ENCODE measurements at places on chromosomes 12 and 14.

GRCh38 chr14:106024983-106025604 lies 498.7 kb downstream of the TMEM121 start:
- no peak for DNase-seq

DNA sequence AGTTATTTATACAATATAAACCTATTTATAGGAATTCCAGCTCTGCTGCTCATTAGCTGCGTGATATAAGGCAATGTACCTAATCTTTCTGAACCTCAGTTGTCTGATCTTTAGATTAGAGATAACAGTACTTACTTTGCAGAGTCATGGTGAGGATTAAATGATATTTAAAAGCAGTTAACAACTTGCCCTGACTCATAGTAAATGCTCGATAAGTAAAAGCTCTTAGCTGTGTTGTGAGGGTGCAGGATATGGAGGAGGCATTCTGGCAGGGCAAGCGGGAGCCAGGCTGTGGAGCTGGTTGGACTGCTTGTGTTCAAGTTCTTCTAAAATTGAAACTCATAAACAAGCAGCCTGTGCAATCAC lies 140.0 kb upstream of the PRICKLE1 start:
- DNase-seq: no peak

- DNase-seq: no peak
Measured at GRCh38 chr14:92473261-92473968, 40.2 kb upstream of the RIN3 start.

- no peak for DNase-seq
Measured at GRCh38 chr14:81157431-81157830, 63.3 kb downstream of the GTF2A1 start.

DNA sequence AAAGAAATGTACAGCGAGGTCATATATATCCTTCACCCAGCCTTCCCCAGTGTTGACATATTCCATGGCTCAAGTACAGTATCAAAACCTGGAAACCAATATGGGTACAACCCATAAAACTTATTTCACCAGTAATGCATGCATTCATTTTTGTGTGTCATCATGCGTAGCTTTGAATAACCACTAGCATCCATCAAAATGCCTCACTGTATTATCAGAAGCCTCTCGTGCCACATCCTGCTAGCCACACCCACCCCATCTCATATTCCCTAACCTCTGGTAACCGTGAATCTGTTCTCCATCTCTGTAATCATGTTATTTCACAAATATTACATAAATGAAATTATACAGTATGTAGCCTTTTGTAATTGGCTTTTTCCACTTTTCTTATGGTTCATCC lies 314.3 kb downstream of the RAD51B start:
- no peak for DNase-seq

DNA sequence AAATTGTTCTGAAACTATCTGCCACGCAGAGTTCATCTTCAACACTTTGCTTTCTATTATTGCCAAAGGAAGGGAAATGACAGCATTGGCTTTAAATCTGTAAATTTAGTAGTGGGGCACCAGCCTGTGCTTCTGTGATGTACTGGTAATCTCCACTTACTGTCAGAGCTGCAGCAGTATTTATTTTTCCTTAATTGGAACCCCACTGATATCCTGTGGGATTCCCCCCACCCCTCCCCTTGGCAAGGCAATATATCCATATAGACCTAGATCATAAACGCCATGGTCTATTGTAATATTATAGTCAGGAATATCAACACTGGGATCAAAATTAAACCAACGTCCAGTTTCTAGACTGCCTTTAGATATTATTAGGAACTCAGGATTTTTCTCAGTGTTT lies 96.7 kb downstream of the RMST start:
- no peak for DNase-seq

- DNase-seq: no peak
Measured at GRCh38 chr14:99541677-99542470, 60.7 kb downstream of the CCNK start.

- DNase-seq: no peak
Measured at GRCh38 chr12:87136330-87136976, 880.3 kb upstream of the MGAT4C start.

DNA sequence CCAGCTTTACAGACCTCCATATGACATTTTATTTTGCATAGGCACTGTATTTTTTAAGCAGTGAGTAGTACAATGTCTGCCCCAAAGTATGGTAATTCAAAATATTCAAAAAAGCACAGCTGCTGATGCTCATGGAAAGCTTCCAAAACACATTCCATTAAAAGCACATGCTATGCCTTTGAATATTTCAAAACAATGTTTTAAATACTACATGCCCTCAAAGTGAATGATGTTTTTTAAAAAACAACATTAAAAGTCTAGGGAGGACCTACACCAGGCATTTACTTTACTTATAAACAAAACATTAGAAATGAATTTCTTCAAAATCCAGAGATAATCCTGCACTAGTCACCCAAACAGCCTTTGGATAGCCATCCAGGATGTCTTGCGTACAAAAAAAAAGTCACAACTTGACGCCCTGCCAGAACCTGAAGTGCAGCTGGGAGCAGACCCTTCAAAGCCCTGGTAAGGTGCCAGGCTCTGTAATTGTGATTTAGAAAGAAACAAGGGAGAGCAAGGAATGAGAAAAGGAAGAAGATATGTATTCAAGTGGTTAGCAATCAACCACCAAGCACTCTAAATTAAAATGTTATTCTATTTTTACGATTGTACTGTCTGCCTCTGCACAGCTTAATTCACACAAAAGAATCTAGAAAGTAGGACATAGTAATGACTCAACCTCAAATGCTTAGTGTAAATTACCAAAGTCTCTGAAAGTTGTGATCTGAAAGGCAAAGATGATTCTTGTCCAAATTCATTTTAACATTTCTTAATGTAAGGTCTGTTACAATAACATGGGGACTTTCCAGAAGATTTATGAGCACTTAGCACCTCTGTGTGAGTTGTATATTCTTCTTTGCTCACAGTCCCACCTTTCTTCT lies 31.9 kb downstream of the CEP83 start:
- no peak for DNase-seq

DNA sequence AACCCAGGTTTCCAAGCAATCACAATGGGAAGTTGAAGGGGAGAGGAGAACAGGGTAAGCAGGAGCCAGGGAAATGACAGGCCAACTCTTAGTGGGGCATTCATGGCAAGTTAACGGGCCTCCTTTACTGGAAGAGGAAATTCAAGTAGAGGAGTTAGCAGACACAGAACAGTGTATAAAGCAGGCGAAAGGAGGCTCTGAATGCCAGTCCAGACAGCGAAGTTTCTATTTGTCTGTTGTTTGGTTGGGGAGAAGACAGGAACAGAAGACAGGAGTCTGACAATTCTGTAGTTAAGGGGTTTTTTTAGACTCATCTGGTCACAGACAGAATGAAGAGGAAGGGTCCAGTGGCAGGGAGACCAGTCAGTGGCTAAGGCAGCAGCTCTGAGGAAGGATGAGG lies at the start of gene ACSM4:
ACSM4 (plus strand) TSS at position 301 of the 400 bp plus-strand sequence. CDS start 260 bp downstream, outside the sequence.
- DNase-seq: no peak

DNA sequence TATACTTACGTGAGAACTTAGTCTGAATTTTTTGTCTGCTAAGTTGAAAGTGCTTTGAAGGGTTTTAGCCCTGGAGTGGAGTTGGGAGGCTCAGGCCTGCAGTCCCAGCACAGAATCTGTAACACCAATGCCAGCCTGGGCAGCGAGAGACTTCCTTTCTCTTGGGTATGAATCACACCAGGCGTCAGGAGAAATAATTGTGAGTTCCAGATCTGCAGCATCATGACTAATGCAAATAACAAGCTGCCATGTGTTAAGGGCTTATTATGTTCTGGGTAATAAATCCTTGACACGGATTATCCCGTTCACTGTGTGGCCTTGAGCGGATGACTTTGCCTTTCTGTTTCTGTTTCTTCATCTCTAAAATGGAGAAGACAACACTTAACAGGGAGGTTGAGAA lies 70.6 kb downstream of the B4GALNT3 start:
- no peak for DNase-seq

GRCh38 chr12:42737398-42737797 lies 147.9 kb upstream of the PRICKLE1 start:
- DNase-seq: no peak

DNA sequence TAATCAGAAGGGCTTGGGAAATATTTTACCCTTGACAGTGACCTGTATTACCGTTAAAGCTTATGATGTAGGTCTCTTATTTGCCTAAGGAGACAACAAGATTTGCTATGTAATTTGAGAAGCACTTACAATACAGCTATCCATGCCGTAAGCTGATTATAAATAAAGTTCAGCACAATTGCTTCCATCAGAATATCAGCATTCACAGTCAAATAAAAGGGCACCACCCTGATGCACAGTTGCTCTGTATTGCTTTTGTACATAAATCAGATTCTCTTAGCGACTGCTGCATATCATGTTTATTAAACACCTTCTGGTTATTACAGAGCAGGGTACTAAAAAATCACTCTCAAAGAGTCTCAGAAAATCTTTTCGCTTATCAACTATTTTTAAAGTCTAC lies 67.3 kb upstream of the VRK1 start:
- DNase-seq: no peak

DNA sequence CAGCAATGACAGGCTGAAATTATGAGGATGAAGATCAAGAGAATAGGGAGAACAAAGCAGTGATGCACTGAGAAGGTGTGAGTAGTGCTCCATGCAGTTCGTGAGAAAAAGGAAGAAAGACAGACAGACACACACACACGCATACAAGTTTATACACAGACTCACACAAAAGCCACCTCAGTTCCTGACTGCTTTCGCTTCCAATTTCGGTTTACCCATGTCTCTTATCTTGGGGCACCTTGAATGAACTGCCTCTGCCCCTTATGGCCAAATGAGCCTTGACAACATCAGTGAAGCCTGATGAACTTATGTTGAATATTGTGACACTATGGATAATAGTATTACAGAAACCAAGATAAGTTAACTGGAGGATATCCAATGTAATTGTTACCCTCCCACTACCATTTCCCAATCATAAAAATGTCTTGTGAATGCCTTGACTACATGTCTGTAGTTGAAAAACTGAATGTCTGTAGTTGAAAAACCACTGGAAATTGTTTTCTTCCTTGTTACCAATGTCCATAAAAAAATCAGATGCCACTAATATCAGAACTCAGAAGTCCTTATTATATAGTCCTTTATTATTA lies 380.4 kb upstream of the DDHD1 start:
- no peak for DNase-seq

DNA sequence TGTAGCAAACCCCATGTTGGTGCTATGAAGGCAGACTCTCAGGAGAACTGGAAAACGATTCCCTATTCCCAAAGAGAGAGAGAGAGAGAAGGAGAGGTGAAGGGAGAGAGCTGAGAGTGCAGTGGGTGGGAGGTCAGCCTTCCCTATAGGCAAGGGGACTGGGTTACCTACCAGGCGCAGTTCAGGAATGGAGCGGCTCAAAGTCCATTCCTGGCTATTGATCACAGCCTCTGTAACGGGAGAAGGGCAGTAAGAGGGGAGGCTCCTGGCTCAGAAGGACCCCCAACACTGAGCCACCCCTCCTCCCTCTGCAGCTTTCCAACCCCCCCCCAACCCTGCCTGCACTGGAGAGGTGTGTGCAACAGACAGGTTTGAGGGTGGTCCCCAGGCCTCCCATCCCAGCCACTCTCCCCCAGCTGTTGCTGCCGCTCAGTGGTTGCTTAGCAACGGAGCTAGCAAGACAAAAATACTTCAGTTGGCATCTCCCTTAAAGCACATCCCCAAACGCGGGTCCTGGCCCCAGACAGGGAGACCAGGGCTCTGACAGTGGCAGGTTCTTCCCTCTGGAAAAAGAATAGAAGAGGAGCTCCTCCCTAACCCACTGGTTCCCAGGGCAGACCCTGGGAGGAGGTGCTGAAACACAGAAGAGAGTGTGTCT lies 3.2 kb downstream of the AGAP2 start:
- DNase-seq: no peak

DNA sequence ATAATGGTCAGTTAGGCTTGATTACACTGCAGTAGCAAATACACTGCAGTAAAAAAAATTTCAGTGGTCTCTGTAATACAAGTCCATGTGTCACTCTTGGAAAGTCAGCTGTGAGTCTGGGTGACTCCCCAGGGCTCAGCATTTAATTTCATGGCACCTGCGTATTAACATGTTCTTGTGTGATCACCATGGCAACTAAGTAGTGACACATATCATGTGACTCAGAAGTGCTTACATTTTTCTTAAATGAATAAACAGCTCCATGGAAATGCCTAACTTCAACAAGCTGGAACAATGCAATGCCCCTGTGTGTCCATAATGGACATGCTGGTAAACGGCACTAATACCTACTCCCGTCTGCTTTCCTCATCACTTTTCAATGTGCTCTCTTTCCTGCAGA lies 88.5 kb upstream of the ANO4 start:
- no peak for DNase-seq

DNA sequence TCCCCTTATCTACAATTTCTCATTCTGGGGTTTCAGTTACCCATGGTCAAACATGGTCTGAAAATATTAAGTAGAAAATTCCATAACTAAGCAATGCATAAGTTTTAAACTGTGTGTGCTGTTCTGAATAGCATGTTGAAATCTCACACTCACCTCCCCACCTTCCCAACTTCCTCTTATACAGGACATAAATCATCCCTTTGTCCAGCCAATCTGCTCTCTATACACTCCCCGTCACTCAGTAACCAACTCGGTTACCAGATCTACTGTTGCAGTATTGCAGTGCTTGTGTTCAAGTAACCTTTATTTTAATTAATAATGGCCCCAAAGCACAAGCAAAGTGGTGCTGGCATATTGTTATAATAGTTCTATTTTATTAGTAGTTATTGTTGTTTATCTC lies 420.5 kb downstream of the GXYLT1 start:
- no peak for DNase-seq

DNA sequence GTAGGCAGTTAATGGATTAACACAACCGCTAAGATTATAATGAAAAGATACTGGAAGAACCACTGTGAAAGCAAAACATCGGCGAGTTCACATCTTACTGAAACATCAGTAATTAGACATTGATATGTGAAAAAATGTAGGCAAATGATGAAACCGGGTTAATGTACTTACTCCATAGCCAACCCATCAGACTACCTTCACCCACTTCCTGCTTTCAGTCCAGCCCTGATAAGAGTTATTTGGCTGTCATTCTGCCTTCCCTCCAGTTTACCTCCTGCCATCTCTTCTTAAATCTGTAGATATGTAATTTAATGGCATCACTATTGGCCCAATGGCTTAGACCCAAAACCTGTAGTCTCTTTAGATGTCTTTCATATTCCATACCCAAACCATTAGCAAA lies 46.0 kb upstream of the LGR5 start:
- no peak for DNase-seq

DNA sequence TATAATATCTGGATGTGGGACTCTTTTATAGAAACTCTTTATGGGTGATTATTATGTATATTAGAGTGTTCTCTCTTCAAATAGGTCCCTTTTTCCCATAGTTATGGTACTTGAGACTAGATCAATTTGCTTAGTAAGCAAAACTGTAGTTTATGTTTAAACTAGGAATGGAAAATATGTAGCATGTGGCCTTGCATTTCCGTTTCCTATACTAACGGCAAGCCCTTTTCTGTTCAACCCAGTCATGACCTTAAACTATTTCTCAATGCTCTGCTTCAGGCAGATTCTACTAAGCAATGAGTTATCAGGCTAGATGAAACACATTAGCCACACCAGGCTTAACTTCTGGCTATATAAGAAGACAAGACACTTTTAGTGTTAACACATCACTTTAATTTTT lies 84.6 kb downstream of the OTOGL start:
- no peak for DNase-seq

GRCh38 chr14:24366721-24367513 lies 1.1 kb upstream of the NFATC4 start:
- no peak for DNase-seq

All from activated CD8-positive, alpha-beta memory T cell treated with anti-CD3 and anti-CD28 coated beads for 4 hours (primary cell).